ENCODE measurements at places on chromosomes 2 and 18. TPM values are rescaled to one million over a fixed set of nuclear protein-coding genes. Genes with fewer than 3 reads are reported as not detected.

Gene LAMA1
- 1.2 TPM for total RNA-seq

Gene ACMSD
- total RNA-seq: not detected

DNA sequence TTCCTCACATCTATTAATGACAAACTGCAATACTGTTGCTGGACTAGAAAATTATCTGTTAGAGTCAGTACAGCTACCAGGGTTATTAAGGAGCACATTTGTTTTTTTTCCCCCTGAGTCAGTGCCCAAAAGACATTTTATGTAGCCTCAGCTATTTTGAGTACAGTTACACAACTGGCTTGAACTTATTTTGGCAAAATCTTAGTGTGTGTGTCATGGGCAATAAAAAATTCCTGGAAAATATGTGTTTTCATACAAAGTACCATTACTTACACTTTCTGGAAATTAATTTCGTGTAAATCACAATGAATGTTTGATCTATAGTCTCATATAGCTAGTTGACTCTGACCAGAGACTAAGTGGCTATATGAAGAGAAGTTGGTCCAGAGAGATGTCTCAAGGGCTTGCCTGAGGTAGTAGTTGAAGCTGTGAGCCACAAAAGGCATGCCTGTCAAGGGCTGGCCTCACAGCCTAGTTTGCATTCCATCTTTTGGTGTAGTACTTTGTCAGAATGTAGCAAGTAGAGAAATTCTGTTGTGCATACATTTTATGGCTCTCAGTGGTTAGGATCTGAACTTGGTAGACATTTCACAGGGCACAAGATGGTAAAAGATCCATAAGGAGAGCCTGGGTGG is 283.4 kb downstream of the MTX2 start:
- H3K27me3 ChIP-seq: peaks cover 12% of the 10 kb centered on the region
- H3K36me3 ChIP-seq: no peaks in the 10 kb centered on the region

DNA sequence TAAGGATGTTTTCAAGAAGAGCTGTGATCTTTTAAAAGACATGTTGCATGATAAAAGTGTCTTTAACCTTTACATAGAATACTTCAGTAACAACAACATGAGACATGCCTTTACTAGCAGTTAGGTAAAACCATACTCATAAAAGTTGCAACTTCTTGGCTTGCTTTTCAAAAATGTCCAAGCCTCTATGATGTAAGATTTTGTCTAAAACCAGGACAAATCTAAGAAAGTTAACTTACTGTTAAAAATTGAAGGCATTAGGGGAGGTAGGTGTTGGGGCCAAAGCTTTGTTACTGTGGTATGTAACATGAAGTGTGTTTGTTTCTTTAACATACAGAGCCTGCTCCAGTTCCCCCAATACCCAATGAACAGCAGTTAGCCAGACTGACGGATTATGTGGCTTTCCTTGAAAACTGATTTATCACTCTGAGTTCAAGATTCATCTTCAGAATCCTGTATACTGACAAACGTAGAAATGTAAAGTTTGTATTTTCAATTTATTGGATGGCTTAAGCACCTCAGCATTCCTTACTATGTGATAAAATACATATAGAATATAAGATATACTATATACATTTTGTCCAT is 11.7 kb downstream of the COPS8 start:
- H3K4me3 ChIP-seq: no peak overlapping the region
- DNase-seq: no peak
- peak overlapping the region; percentile 83 for H3K27ac ChIP-seq
- H3K4me1 ChIP-seq: peaks cover 33% of the 10 kb centered on the region
- no peaks in the 10 kb centered on the region for H3K27me3 ChIP-seq
- H3K36me3 ChIP-seq: peaks cover 83% of the 10 kb centered on the region

DNA sequence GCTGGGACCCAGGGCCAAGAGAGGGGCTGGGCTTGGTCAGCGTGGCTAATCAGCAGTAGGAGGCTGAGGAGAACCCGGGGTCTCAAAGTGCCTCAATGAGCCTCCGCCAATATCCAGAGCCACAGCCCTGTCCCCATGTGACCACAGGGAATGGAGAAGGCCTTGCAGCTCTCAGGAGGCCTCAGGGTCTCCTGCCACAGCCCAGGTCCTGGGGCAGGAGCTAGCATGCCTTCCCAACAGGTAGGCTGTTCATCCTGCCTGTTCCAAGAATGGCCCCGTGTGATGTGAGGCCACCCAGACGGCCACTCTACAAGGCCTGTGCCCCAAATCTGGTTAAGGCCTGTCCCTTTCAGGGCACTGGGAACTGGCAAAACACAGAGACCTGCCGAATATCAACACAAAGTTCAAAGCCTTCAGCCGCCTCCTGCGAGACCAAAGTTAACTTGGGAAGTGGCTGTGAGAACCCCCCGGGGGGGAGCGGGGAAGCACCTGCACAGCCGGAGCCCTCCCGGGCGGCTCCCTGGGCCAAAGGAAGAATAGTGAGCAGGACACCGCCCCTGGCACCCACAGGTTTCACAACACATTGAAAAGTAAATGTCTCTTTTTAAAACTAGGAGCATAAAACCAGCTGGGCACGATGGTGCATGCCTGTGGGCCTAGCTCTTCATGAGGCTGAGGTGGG is 4.5 kb upstream of the LIMS2 start:
- H3K4me1 ChIP-seq: peaks cover 12% of the 10 kb centered on the region
- no peak overlapping the region for H3K4me3 ChIP-seq
- H3K27ac ChIP-seq: no peak overlapping the region
- no peaks in the 10 kb centered on the region for H3K36me3 ChIP-seq

All from suprapubic skin (tissue), 4 donors.